ENCODE measurements at places on chromosomes 5 and 9.

- no peak for DNase-seq
Observed at GRCh38 chr5:61949054-61949678, 356.8 kb upstream of the KIF2A start.

DNA sequence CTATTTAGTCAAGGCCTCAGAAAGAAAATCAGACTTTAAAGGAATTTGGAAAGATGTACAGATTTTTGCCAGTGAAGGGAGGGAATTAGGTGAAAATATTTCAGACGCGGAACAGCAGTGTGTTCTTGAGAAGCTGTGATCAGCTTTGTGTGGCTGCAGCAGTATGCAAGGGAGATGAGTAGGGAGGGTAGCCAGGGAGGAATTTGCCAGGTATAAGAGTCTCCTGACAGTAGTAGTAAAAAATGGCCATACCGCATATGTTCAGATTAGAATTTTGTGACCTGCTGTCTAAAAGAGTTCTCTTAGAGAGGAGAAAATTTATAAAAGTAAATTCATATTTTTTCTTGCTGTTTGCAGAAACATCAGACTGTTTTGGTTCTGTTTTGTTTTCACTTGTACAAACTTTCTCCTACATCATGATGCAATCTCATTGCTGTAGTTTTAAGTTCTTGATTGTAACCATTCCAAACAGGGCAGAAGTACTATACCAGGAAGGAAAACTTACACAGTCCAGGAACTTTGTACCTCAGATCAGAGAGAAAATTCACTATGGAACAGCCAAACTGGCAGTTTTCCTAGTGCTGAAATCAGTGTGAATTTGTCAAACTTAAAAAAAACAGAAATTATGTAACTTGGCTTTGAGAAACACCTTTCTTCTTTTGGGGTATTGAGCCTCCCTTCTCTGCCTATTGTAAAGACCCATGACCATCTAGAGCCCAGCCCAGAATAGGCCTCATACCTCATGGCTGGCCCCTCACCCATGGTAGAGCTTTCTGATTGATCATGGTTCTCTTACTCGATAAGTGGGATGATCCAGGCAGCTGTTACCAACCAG, 78.4 kb upstream of the NR3C1 start:
- no peak for DNase-seq

- no peak for DNase-seq
Observed at GRCh38 chr5:24555229-24555628, 89.5 kb downstream of the CDH10 start.

DNA sequence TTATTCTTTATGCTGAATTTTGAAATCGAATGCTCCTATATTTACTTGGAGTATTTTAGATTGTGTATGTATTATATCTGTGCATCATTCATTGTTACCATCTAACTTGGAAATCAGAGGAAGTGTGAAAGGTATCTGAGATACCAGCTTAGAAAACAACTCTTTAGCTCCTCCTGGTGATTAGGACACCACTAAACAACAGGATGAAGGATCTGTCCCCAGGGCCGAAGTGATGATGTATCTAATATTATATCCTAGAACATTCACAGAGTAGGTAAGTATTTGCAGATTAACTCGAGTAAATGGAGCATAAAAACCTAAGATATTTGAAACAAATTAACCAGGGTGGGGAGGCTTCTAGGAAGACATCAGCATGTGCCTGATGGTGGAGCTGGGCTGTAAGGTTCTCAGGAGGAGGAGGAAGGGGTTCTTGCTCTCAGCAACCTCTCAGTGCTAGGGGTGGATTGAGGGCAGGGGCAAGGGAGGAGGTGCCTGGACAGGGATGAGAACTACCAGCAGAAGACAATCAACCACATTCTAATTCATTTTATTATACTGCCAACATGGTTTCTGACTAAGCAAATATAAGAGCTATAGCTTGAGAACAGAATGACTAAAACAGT, 2.6 kb upstream of the NFIL3 start:
- no peak for DNase-seq

- DNase-seq = no peak
Observed at GRCh38 chr5:164763206-164763605, 1257.8 kb downstream of the MAT2B start.

GRCh38 chr9:113898596-113898995, 22.5 kb downstream of the ZNF618 start:
- no peak for DNase-seq

GRCh38 chr5:172891716-172892421, 57.8 kb downstream of the ERGIC1 start:
- no peak for DNase-seq

DNA sequence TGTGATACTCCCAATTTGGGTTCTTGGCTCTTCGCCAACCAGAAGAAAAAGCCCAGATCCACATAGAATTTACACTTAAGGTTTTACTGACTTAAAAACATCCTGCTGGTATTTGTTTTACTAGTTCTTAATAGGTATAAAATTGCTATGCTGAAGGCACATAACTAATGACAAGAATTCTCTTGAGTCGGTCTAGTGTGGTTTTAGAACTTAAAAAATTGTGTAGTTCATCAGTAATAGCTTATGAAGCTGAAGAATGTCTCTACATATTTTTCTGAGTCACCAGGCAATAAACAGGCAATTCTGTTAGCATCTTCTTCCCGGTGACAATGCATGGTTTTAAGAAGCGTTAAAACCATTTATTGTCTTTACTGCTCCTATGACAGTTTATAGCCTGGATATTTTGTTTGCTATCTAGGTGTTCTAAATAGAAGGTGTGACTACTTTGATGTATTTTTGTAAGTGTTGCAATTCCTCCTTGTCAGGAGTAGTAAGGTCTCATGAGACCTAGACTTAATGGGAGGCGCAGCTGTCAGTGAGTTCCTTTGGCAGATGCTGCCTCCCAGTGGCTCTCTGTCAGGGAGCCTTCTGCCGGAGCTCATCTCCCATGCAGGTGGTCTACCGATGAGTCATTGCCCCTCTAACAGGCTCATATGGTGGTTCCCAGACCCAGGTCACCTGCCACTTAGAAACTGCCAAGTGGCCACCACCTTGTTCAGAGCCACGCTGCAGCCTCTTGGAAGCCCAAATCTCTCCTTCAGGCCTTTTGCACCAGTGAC, 173.8 kb downstream of the MAST4 start:
- DNase-seq = no peak

DNA sequence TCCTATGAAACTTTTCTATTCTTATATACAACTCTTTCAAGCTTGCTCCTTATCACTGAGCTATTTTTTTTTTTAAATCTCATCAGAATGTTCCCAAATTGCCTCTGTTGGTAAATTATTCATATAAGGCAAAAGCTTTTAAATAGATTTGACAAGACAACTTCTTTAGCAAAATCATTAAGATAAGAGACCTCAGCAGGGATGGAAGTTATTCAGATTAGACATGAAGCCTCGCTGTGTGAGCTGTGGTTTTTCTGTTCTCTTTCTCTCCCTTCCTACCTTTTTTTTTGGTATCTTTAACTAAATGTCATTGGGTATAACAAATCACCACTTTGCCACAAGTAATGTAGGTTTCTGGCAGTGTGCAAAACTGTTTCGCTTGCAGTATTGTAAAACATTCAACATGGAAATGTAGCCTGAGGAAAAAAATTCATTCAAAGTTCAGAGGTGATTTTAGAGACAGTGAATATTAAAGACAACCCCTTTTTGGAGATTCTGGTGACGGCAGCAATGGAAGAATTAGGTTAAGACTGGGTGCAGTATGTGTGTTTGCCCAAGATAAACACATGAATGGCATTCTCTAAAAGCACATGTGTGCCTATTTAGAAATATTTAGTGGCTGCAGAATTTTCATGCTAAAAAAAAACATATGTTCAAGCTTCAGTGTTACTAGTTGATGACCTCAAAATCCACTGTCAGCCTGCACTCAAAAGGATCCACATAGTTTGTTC, 467.1 kb downstream of the ZNF608 start:
- no peak for DNase-seq

DNA sequence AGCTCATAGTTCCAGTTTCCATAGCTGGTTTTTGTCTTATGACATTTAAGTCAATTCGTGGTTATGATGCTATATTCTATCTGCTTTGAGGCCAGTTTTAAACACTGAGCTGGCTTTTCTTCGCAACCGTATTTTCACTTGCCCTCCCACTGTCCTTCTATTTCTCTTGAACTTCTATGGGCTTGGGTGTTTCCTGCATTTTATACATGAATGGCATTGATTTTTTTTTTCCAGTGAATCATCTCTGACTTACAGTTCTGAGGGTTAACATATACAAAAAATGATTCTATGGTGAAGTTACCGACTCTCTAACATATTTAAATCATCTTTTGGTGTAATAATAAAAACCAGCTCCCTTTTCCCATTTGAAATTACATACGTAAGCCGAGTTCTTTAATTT, 88.2 kb downstream of the SREK1 start:
- no peak for DNase-seq

DNA sequence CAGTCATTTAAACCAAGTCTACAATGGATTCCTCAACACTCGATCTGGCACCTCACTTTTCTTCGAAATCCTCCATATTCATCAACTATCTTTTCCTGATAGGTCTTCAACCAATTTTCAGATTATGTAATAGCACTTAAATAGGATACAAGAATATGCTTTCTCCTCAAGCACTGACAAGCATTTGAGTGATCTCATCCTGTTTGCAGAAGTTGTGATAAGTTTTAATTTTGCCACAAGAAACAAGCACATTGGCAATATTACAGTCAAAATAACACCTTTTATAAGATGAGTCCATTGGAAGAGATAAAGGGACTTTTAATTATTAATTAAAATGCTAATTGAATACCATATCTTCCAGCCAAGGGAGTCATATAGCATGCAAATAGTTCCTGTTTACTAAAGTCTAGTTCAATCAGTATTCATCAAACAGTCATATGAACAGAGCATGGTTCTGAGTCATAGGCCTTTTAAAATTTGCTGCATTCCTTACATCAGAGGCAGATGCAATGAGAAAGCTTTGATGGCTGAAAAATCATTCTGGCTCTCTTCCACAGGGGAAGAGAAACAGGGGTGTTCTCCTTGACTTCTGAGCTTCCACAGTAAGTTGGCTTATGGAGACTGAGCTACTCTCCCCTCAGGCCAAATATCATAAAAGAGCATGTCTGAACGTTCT, 32.7 kb upstream of the ZCCHC9 start:
- DNase-seq = no peak

DNA sequence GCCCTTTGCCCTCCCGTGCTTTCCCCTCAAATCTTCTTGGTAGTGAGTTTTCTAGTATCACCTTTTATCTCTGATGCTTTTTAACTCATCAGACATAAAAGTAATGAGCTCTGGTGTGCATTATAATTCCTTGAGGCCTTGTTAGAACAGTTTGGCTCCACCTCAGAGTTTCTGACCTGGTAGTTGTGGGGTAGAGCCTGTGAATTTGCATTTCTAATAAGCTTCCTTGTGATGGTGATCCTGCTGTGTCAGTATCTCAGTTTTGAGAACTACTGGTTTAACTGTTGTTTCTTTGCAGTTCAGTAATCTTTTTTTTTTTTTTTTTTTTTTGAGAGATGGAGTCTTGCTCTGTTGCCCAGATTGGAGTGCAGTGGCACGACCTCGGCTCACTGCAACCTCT, 31.1 kb downstream of the UBE2D2 start:
- DNase-seq = no peak

- no peak for DNase-seq
Observed at GRCh38 chr5:6453937-6454560, 5.4 kb downstream of the UBE2QL1 start.

GRCh38 chr5:94288937-94289336, 329.5 kb downstream of the KIAA0825 start:
- DNase-seq = no peak

GRCh38 chr5:39015743-39016586, 58.2 kb downstream of the RICTOR start:
- DNase-seq = no peak

- DNase-seq = no peak
Observed at GRCh38 chr5:2128686-2129355, 246.1 kb upstream of the IRX4 start.

GRCh38 chr5:10265245-10266109, 15.4 kb downstream of the CCT5 start:
- DNase-seq = no peak
